Stimulated activated memory B cell treated with anti-CD40 and anti-IgM and Interleukin-4, amounts not matched to agents 10 μg/mL and 1 μg/mL and 100 μg/mL, for 72 hours (primary cell): ENCODE measurements at places on chromosomes 3 and 15.
A peak's percentile ranks its signal among the peaks of the same experiment; 100 is the strongest.

- no peak for ATAC-seq
Observed at GRCh38 chr3:89278302-89279025, 171.0 kb downstream of the EPHA3 start.

GRCh38 chr15:99123713-99124451, 19.0 kb downstream of the SYNM start:
- no peak for ATAC-seq

- no peak for ATAC-seq
Observed at GRCh38 chr3:133820889-133821675, 15.5 kb downstream of the SRPRB start.

DNA sequence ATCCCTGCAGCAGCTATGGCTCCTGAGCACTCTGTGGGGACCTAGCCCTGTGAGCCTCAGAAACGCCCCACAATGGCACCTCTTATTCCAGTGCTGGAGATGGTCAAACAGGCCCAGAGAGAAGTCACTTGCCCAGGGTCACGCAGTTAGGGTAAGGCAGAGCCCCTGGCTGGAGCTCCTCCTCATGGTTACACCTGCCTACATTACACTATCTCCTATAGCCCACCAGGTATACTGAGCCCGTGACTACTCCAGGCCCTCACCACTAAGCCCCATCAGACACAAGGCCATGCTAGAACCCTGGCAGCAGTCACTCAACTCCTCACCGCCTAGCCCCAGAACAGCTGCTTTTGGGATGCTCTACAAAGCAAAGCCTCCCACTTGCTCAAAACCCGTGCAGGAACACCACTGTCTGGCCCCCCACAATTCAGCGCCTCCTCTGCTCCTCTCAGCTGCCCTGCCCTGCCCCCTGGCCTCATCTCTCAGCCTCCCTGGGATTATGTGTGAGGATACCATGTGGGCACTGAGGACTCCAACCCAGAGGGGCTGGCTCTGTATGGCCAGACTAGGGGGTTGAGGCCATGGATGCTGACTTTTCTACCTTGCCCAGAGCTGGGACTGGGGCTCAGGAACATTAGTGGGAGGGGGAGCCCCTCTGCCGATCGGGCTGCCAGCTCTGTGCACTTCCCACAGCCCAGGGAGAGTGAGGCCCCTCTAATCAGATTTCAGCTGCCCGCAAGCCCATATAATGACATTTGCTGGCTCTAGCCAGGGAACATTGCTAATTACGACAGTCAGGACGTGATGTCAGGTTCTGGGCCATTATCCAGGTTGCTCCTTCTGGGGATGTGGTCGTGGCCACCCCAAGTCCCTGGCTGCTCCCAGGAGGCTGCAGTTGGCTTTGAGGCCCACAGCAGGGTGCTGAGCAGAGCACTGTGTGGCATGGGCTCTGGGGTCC, 4.0 kb downstream of the NT5DC2 start:
- ATAC-seq = no peak

DNA sequence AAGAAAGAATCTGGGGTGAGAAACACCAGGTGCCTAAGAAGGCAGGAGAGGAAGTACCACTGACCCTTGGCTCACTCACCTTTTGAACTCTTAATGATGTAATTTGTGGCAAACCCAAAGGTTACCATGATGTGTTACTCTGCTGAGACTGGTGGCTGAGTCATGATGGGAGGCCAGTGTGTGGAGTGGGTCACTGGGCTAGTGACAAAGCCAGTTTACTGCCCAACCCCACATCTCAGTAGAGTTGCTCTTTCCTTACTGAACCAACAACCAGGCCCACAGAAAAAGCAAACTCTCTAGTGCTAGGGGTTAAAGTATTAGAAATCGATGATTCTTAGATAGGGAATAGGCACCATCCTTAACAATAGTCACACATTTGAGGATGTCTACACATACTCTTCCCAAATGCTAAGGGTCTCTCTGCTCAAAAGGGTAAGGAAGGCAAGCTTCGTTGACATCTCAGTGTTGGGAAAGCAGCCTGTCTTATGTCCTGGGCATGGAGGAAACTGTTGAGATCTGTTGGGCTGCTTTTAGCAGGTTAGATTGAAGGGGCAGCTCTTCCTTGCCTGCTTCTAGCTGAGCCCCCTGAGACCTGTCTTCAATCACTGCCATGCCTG, 3.1 kb downstream of the RBP2 start:
- ATAC-seq = no peak

DNA sequence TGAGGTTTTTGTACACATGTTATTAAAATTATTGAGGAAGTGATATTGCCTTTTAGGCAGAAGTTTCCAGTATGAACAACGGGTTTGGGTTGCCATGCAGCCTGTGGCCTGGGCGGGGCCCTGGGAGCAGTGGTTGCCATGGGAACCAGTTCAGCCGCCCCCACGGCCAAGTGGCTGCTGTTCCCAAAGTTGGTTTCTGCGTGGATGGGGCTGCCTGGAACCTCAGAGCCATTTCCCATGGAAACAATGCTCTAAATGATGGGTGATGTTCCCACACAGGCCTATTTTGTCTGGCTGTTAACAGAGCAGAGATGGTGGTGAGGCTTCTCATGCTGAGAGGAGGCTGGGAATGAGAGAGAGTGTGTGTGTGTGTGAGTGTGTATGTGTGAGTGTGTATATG, 19.5 kb downstream of the MRAS start:
- no peak for ATAC-seq

DNA sequence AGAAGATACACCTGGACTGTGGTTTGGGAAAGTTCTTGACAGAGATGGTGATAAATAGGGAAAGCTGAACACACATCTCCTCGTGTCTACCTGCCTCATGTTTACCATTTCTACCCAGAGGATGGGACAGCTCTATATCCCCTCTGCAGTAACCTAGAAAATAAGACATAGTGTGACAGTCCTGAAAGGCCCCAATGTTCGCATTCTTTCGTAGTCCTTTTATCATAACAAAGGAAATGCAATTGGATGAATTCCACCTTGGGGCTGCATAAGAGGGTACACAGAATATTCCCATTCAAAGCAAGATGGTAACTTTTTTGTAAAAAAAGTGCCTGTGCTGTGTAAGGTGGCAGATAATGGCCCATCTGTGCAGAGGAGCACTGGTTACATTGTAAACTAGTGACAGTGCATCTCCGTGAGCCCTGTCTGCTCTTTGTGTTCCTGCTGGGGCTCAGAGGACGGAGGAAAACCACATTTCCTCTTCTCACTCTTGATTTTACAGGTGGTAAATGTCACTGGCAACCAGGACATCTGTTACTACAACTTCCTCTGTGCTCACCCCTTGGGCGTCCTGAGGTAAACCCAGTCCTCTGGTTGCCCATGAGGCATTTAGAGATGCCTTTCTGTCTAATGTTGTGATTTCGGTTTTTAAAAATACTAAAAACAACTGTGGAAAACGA, 74.3 kb downstream of the SIDT1 start:
- peak; percentile 99 for ATAC-seq

GRCh38 chr15:73455876-73456275, 12.9 kb downstream of the REC114 start:
- ATAC-seq = no peak

DNA sequence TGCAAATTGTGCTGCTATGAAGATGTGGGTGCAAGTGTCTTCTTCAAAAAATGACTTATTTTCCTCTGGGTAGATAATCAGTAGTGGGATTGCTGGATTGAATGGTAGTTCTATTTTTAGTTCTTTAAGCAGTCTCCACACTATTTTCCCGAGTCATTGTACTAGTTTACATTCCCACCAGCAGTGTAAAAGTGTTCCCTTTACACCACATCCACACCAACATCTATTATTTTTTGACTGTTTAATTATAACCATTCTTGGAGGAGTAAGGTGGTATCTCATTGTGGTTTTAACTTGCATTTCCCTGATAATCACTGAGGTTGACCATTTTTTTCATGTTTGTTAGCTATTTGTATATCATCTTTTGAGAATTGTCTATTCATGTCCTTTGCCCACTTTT, 19.7 kb upstream of the PSMD6 start:
- no peak for ATAC-seq

DNA sequence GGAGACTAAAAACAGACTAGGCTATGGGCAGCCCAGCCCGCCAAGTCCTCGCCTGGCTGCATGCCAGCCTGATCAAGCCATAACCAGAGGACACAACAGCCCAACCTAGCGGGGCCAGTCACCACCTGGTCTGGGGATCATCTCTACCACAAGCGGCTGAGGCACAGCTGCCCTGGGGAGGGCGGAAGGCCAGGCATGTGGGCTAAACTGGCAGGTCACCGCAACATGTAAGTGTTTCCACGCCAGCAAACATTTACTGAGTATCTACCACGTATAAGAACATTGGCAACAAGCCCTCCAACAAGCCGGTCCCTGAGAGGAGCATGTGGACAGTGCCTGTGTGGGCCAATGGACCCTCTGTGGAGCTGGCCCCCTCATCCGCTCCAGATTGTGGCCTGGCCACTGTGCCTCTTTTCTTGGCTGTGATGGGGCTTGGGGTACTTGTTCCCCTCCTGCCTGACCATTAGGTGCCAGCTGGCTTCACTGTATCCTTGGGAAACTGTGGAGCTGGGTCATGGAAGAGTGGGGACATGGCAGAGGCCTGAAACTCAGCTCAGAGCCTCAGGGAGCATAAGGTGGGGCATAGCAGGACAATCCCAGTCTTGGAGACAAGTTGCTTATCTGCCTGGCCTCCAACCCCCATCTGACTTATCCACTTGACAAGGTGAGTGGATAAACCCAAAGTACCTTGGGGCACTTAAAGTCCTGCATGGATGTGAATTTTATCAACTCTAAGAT, 9.0 kb downstream of the UBXN7 start:
- no peak for ATAC-seq

DNA sequence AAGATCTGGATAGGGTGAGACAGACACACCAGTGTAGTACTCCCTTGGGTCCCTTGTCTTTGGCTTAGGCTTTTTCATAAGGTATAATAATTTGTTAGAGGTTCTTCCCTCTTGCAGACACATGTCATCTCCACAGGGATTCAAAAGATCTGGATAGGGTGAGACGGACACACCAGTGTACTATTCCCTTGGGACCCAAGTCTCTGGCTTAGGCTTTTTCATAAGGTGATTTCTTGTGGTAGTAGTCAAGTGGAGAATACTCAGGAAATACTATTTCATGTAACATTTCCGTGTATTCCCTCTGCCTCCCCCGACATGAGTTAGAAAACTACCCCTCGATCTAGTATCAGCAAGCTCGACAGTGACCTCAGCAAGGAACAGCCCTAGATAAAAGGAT, 954 bp upstream of the MAPKBP1 start:
- ATAC-seq = no peak

GRCh38 chr3:66196633-66197032, 24.2 kb upstream of the SLC25A26 start:
- ATAC-seq = no peak

- ATAC-seq = no peak
Observed at GRCh38 chr3:106088304-106088703, 219.5 kb upstream of the CBLB start.

- no peak for ATAC-seq
Observed at GRCh38 chr3:5732081-5732480, 544.6 kb downstream of the EDEM1 start.

GRCh38 chr3:48422681-48423080, 7.2 kb downstream of the PLXNB1 start:
- ATAC-seq = no peak

GRCh38 chr15:49045751-49046219, 461 bp downstream of the SECISBP2L start:
- ATAC-seq = peak; percentile 70

DNA sequence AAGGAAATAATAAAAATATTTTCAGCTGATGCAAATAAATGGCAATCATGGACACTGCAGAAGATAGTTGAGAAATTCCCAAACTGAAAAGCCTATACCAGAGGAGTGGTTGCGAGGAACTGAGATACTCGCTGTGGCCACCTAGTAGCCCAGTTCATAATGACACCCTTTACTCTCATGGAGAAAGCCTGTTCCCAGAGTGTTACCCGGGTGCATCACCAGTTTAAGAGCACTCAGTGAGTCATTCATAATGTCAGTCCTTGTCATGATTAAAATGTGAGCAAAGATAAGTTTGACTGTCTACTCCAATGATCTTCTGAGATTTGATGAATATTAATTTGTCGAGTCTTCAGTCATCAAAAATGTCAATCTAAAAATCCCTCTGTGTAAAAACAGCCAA, 138.4 kb upstream of the LRRC3B start:
- ATAC-seq = no peak

DNA sequence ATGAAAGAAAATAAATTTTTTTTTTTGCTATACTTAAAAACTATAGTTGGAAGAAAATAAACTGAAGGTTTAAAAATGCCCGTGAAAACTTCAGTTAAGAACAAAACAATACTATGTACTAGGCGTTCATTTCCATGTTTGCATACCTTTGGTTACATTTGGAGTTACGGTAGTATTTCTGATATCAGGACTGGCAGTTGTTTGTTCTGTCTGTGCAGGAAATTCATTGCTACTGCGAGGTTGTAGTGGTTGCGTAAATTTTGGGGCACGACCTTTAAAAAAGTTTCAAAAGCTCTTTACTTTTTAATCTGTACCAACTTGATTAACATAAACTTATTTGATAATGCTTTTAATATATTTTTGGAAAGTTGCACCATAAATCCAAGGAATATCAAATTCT, 47.9 kb downstream of the ST3GAL6 start:
- no peak for ATAC-seq

DNA sequence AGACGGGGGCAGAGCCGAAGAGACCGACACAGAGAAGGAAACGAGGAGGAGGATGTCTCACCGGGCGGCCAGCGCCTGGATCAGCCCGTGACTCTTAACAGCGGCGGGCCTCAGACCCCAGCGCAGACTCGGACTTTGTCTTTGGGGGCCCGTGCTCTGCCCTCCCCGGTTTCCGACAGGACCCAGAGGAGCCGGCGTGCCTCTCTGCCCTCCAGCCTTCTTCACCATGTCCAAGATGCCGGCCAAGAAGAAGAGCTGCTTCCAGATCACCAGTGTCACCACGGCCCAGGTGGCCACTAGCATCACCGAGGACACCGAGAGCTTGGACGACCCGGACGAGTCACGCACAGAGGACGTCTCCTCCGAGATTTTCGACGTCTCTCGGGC, 1.0 kb downstream of the TSC22D2 start:
- ATAC-seq = no peak

GRCh38 chr3:185423178-185423577, 60.2 kb downstream of the MAP3K13 start:
- no peak for ATAC-seq

DNA sequence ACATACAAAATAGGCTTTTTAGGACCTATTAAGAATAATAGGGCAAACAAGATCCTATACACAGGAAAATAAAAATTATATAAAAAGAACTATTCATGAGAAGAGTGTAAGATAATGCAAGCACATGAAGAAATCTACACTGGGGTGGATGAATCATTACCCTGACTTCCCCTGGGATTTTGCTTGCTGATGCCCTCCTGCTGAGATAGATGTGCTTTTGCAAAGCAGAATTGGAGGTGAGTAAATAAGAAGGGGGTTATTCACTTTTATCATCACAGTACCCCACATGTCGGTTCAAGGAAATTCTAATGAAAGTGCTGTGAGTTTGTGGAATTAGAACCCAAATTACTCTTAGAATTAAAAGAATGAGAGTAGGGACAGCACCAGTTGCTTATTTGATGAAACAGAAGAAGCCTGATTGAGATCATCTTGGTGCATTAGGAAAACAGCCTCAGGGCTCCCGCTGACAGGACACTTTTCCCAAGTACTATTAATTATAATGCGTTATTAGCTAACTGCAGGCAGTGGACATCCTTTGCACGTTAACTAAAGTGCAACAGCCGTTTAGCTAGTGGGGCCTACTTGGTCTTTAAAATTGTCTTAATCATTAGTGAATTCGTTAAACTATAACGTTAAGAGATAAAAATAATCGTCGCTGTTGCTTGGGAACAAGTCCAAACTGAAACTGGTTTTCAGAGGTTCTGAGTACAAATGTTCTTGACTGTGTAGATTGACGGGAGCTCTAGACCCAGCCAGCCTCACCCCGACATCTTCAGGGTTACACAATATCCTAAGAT, 48.4 kb downstream of the SLC2A2 start:
- no peak for ATAC-seq

GRCh38 chr3:147361454-147362420, 44.6 kb downstream of the ZIC4 start:
- no peak for ATAC-seq
